ENCODE measurements at places on chromosomes 7 and 10.

- no peak for DNase-seq
Measured at GRCh38 chr10:110717781-110718589, 73.8 kb downstream of the RBM20 start.

DNA sequence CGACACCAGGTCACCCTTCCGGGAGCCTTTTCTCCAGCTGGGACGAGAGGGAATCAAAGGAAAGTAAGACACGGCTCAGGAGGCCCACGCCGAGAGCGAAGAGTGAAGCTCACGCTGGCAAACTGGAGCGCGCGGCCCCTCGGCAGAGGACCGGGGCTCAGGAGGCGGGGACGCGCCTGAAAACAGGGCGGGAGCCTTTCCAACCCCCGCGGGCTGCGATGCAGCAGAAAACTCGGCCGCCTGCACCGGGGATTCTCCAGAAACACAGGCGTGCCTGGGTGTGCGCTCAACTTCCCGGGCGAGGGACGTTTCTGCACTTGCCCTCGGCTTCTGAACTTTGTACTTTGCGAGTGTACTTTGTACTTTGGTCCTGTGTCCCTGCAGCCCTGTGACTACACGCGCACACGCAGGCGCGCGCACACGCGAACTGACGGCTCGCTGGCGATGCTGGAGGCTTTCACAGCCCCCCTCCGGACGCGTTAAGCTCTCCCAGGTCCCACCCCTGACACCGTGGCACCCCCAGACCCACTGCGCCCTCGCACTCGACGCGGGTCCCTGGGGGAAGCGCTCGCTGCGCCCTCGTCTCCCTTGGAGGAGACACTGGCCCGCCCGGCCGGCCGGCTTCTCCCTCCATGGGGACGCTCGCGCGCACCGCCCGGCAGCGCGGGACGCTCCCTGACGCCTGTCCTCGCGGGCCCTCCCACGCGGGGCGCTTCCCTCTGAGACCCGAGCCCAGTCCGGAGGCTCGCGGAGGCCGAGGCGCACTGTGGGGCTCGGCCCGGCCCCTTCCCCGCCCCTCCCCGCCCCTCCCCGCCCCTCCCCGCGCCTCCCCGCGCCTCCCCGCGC is 588 bp upstream of the PAOX start:
- peak; percentile 51 for DNase-seq

DNA sequence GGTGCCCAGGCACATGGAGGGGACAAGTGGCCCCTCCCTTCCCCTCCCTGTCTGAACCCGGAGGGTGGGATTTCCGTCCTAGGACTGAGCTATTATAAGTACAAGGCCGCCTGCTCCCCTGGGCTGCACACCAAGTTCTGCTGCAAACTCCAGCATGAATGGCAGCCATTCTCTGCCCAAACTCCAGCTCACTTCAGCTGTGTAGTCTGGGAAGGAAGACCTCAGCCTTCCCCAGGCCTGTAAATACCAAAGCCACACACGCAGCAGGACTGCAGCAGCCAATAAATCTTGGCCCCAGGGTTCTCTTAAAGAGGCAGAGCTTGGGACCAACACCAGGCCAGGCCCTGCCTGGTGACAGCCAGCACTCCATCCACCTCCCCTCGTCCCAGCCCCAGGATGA is 291.3 kb upstream of the ZMIZ1 start:
- no peak for DNase-seq

GRCh38 chr10:132574783-132575319 is 37.3 kb downstream of the INPP5A start:
- no peak for DNase-seq

DNA sequence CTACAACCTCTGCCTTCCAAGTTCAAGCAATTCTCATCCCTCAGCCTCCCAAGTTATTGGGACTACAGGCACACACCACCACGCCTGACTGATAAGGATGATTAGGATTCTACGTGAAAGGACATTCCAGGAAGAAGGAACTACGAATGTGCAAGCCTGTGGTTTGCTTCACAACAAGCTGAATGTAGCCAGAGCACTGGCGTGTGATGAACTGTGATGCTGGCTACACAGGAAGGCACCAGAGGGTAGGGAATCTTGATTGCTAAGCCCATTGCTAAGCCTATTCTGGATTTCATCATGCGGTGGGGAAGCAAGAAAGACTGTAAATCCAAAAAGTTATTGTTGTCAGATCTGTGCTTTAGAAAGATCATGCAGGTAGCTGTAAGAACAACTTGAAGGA is 72.3 kb upstream of the SRRM3 start:
- DNase-seq, result no peak

- DNase-seq, result peak; percentile 27
Measured at GRCh38 chr7:36686499-36686898, 37.8 kb downstream of the AOAH start.

DNA sequence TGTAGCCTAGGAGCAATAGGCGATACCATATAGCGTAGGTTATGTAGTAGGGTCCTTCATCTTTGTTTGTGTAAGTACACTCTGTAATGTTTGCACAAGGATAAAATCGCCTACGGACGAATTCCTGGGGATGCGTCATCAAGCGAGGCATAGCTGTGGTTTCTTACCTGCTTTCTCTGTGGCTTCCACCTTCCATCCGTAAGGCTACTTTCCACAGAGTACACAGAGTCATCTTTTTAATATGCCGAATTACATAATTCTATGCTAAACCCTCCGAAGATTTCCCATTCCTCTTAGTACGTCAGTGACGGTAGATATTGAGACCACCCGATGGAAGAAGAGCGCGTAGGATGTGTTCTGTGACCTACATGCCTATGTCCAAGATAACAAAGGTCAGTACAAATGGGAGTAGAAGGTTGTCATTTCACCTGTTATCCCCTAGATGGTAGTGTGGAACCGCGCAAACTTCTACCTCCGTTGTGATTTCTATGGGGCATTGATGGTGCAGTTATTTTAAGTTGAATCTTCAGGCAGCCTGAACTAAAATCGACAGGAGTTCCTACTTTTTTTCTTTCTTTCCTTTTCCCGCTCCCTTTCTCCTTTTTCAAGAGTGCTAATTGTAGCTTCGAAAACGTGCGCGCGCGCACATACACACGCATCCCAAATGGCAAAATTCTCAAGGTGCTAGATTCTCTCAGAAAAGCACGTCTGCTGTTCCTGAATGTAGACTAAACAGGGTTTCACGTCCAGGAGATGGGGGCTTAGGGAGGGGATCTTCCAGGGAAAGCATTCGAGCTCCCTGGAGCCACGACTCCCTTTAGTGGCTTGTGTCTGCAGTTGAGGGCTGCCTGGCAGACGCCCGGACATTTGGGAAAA is 111.7 kb upstream of the MBL2 start:
- DNase-seq, result no peak

- DNase-seq, result no peak
Measured at GRCh38 chr10:33800986-33801385, 466.5 kb upstream of the NRP1 start.

DNA sequence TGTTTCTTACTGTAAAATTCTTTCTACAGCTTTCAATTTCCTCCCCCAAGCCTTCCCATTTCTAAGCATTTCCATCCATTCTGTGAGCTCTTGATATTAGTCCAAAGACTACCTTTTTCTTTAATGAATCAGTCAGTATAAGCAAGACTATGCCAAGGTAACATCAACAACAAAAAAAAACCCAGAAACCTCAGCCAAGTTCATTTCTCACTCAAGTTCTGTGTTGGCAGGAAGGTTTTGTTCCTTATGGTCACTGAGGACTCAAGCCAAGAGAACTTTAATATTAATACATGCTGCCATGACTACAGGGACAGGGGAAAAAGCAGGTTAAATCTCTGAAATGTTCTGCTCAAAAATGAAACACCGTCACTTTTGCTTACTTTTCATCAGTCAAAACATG is 621.2 kb upstream of the NRP1 start:
- no peak for DNase-seq

DNA sequence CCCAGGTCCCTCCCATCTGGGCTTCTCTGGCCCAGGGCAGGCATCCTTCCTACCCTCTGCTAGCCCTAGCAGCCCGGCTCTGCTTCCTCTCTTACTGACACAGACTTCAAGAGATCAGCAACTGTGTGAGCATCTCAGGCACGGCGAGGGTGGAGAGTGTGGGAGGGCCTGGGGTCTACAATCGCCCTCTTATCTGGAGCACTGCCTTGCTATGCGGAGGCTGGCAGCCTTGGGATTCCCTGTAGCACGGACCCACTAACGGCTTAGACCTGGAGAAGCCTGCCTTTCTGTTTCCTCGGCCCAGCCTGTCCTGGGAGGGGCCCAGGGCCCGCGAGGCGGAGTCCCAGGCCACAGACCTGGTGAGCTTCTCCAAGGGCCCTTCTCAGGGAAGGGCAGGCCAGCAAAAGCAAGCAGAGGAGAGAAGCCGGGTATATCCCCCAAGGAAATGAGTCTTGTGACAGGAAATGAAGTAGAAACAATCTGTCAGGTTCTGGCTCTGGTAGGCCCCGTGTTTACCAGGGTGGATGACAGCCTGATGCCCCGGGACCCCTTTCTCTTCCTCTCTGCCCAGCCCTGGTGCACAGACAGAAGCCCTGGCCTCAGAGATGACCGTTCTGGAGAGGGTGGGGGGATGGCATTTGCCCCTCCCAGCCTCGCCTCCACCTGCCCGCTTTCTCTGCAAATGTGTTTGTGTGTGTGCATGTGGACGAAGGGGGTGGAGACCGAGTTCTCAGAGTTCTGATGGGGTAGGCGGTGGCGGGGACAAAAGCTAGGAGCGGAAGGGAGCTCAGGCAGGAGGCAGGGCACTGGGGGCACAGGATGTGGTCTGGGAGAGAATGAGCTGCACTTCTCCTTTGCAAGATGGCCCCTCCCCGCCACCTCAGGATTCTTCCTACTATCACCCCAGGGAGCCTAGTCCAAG is 2.5 kb downstream of the LRCH4 start:
- peak; percentile 67 for DNase-seq

DNA sequence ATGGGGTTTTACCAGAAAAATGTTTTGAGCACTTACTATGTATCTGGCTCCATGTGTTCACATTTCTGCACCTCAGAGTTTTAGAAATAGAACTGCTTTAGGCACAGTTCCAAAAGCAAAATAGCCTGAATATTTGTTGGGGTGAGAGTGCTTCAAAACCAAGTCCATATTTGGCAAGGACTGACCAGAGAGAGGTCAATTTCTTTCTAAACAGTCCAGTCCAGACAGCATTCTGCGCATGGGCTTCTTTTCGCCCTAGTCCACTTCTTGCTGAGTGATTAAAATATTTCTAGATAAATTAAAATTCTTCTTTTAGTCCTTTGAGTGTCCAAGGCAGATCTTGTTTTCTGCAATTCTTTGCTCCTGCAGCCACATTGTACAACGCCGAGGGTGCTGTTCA is 427.0 kb downstream of the PHTF2 start:
- DNase-seq, result no peak

GRCh38 chr7:100430493-100431285 is 1.1 kb downstream of the MEPCE start:
- DNase-seq, result peak; percentile 56

DNA sequence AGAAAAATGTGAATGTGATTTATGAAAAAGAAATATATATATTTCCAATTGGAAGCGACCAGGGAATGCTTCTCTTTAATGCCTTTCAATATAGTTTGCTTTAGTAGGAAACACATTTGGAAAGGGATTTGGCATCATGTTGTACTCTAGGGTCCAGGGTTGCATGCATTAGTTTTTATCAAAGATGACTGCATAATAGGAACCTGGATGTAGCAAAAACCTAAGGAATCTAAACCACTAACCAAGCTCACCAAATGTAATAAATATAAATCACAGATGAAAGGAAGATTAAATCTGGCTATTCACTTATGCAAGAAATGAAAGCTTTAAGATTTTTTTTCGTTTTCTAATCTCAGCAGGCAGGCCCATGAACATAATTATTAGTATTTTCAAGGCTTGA is 120.0 kb downstream of the ATXN7L1 start:
- DNase-seq, result no peak

DNA sequence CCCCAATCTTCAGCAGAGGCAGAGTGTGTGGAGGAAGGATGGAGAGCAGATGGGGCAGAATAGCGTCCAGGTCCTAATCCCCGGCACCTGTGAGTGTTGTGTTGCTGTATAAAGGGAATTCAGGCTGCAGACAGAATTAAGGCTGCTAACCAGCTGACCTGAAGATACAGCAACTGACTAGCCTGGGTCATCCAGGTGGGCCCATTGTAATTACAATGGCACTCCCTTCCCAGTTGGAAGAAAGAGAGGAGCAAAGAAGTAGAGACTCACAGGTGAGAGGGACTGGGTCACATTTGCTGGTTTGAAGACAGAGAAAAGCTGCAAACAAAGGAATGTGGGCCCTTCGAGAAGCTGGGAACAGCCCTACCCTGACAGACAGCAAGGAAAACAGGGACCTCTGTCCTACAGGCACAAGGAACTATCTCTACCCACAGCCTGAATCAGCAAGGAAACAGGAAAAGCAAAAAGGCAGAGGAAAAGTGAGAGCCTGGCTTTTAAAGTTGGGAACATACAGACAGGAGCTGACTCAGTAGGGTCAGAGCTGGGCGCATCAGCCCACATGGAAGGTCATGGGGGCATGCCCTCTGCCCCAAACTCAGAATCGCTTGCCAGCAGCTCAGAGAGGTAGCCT is 11.6 kb upstream of the TMEM72 start:
- no peak for DNase-seq

DNA sequence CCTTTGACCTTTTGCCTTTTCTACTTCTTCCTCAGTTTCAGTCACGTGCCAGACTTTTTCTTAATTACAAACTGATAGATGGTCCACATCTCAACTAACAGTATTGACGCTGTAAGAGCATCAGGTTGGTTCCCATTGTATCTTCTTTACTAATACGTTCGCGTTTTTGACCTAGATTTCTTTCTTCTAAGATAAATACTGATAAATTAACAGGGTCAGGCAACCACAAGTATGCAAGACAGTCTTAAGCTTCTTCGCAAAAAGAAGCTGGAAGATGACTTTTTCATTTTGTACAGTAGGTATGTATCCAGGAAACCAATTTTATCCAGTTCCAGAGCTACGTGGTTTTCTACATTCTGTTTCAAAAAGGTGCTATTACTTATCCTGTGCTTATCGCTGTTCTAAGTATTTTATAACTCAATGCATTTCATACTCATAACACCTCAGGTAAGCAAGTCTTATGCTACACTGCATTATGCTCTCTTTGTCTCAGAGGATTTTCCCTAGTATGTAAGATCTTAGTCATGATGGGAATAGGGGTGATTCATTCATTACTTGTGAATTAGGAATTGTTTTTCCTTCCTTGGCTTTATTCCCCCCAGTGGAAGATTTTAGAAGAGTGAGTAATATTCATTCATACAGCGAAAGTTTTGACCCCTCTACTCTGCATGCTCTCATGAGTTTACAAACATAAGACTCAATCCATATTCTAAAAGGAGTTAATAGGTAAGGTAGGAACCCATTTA is 955 bp downstream of the DUS4L start:
- DNase-seq, result no peak
